SJSA1 (cell line): ENCODE measurements at places on chromosomes 11 and 22. TPM values are rescaled to one million over a fixed set of nuclear protein-coding genes. Genes with fewer than 3 reads are reported as not detected.
A peak's percentile ranks its signal among the peaks of the same experiment; 100 is the strongest.

The HRAS gene
- 47.3 and 52.3 TPM in 2 replicates for total RNA-seq

The NOL12 gene
- 32.1 and 38.0 TPM in 2 replicates for total RNA-seq

The SHANK3 gene
- total RNA-seq = 0.22 and 0.53 TPM in 2 replicates

The SSH3 gene
- total RNA-seq = 13.4 and 17.5 TPM in 2 replicates

The KIRREL3 gene
- total RNA-seq = 5.3 and 5.5 TPM in 2 replicates

The PGR gene
- not detected in 2 replicates for total RNA-seq

DNA sequence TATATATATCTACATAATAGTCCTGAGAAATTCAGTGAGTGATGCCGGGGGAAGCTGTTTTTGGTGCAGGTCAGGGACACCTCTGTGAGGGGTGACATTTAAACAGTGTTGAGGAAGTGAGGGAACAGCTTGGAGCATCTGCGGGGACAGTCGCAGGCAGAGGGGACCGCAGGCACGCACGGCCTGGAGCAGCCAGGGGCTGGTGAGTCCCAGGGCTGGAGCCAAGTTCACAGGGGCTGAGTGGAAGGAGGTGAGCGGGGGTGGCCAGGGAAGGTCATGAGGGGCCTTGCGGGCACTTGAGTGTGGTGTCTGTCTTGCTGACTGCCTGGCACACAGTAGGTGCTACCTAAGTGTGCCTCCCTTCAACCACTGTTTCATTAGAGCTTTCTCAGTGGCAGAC, 65.4 kb downstream of the TSPAN18 start:
- no peak for DNase-seq
- no peak overlapping the region for H3K4me3 ChIP-seq
- no peaks in the 10 kb centered on the region; the same call in 1 of the 2 replicates for H3K4me1 ChIP-seq
- H3K27ac ChIP-seq = no peak overlapping the region

GRCh38 chr11:2362414-2362813, 14.7 kb upstream of the CD81 start:
- no peak for DNase-seq
- H3K36me3 ChIP-seq = no peaks in the 10 kb centered on the region
- no peaks in the 10 kb centered on the region for H3K27me3 ChIP-seq
- no peak overlapping the region for H3K4me3 ChIP-seq
- peaks cover 5% of the 10 kb centered on the region; the same call in 1 of the 2 replicates for H3K4me1 ChIP-seq

- no peak overlapping the region for H3K4me3 ChIP-seq
- H3K27ac ChIP-seq = peak overlapping the region; percentile 84
- DNase-seq = peak; percentile 66
- no peaks in the 10 kb centered on the region for H3K36me3 ChIP-seq
- no peaks in the 10 kb centered on the region for H3K27me3 ChIP-seq
These were observed 155.2 kb downstream of the MAML2 start for GRCh38 chr11:96187822-96188221.

DNA sequence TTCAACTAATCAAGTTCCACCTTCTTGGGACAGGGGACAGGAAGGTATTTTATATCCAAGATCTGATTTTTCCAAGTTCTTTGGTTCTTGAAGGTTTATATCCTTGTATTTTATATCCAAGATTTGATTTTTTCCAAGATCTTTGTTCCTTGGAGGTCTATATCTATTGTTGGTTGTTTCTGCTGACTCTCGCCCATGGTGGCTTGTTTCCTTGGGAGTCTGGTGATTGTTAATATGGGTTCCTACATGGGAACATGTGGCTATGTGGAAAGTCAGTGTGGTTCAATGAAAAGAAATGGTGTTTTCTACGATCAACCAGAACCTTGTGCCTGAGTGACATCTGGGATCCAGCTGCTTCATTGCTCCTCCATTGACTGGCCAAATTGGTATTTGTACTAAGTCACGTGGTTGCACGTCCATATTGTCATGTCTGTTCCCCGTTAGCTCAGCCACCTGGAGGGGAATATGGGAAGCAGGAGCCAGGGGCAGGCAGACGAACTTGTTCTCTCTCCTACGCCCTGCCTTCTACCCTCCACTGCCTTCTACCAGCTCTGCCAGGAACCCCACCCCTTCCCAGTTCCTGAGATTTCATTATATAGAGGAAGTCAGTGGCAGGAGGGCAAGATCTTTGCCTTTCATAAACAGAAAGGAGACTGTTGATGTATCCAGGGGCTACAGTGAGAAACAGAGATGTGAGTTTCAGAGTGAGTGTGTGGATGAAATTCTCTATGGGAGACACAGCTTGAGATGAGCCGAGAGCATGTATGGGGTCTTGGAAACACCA, 11.1 kb upstream of the CSF2RB start:
- no peak overlapping the region for H3K27ac ChIP-seq
- H3K4me1 ChIP-seq = no peaks in the 10 kb centered on the region
- no peak for DNase-seq
- no peaks in the 10 kb centered on the region; the same call in 1 of the 2 replicates for H3K27me3 ChIP-seq
- H3K36me3 ChIP-seq = no peaks in the 10 kb centered on the region

DNA sequence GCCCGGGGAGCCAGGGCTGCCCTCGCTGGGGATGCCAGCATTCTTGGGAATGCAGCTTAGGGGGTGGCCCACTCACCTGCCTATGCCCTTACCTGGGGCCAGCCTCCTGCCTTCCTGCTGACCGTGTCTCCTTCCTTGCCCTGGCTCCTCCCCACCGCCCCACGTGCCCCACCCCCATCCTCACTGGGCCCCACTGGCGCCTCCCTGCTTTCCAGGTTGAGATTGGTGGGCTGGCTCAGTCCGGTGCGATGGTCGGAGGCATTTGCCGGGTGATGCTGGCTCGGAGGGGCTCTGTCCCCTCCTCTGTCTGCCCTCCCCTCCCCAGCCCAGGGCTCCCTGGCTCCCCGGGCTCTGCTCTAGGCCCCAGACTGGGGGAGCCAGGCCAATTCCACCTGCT, 34.1 kb upstream of the GRAMD4 start:
- no peaks in the 10 kb centered on the region for H3K36me3 ChIP-seq
- peaks cover 15% of the 10 kb centered on the region for H3K4me1 ChIP-seq
- no peak overlapping the region for H3K27ac ChIP-seq
- no peak for DNase-seq
- H3K27me3 ChIP-seq = no peaks in the 10 kb centered on the region
- no peak overlapping the region for H3K4me3 ChIP-seq

- H3K27ac ChIP-seq = peak overlapping the region; percentile 94
- H3K27me3 ChIP-seq = no peaks in the 10 kb centered on the region
- peaks cover 47% of the 10 kb centered on the region for H3K36me3 ChIP-seq
These were observed 734 bp downstream of the C11orf58 start for GRCh38 chr11:16738947-16739815.

GRCh38 chr22:39908737-39909136, 7.9 kb downstream of the GRAP2 start:
- H3K4me1 ChIP-seq = no peaks in the 10 kb centered on the region
- H3K4me3 ChIP-seq = no peak overlapping the region
- peaks cover 3% of the 10 kb centered on the region; the same call in 1 of the 2 replicates for H3K27me3 ChIP-seq
- no peaks in the 10 kb centered on the region for H3K36me3 ChIP-seq
- H3K27ac ChIP-seq = no peak overlapping the region

- H3K27me3 ChIP-seq = peaks cover 20% of the 10 kb centered on the region
- H3K27ac ChIP-seq = no peak overlapping the region
- no peak overlapping the region for H3K4me3 ChIP-seq
- no peaks in the 10 kb centered on the region for H3K36me3 ChIP-seq
- no peaks in the 10 kb centered on the region for H3K4me1 ChIP-seq
These were observed 525 bp downstream of the SLC22A12 start for GRCh38 chr11:64591257-64592233.

DNA sequence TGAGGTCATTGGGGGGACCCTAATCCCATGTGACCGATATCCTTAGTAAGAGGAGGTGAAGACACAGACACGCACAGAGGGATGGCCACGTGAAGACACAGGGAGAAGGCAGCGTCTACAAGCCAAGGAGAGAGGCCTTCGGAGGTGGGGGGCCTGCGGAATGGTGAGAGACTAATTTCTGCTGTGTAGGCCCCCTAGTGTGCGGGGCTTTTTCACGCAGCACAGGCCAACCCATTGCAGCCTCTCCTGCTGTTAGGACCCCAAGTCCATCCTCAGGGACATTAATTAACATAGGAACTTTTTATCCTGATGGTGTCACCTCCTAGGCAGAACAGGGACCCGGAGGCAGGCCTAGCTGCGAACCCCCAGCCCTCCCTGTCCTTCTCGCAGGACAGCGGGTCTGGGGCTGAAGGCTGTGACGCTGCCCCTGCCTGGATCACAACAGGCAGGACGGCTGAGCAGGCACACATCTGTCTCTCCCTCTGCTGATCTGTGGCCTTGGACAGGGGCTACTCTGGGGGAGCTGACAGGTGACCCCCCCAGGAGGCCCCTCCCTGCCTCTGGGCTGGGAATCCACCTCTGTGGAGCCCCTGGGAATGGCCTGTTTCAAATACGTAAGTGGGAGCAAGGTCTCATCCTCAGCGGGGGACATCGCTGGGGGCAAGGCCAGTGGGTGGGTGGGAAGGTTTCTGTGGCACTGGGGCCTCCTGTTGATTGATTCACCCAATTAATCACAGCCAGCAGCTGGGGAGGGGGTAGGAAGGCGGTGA, 7.9 kb downstream of the ASCL2 start:
- H3K27ac ChIP-seq = no peak overlapping the region
- H3K36me3 ChIP-seq = no peaks in the 10 kb centered on the region
- DNase-seq = peak; percentile 39
- H3K27me3 ChIP-seq = peaks cover 62% of the 10 kb centered on the region

- peaks cover 12% of the 10 kb centered on the region for H3K36me3 ChIP-seq
- H3K4me3 ChIP-seq = no peak overlapping the region
- peaks cover 21% of the 10 kb centered on the region for H3K4me1 ChIP-seq
- no peak overlapping the region for H3K27ac ChIP-seq
These were observed 30.2 kb downstream of the ARHGEF17 start for GRCh38 chr11:73338279-73338678.
